ENCODE measurements at places on chromosomes 2 and 18.

DNA sequence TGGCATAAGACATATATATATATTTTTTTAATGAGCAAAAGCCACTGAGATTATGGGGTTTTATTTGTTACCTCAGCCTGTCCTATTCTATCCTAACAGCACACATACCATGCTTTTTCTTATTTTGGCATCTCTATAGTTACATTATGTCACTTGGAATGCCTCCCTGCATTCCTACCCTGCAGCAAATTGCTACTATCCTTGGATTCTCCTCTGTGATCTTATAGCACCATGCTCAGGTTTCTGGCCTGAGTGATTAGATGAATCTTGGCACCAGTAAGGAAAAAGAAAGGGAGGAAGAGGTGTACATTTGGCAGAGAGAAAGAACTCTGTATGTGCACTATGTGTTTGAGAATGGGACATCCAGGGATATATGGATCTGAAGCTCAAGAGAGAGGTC is 86.3 kb upstream of the PELI1 start:
- no peak for DNase-seq

GRCh38 chr2:218679119-218679518 is 7.2 kb downstream of the STK36 start:
- DNase-seq: no peak

DNA sequence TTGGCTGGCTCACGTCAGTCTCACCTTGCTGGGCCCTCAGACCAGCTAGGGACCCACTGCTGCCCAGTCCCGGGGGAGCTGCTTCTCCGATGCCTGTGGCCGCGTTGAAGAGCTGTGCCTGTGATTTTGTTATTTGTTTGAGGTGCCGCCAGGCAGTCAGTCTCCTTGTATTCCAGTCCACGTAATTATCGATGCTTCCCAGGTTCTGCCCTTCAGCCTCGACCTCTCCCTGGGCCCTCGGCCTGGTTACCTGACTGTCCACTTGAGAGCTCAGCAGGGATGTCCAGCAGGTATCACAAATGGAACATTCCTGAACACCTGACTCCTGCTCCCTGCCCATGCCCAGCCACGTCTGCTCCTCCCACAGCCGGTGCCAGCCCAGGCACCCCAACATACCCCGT is 195.9 kb upstream of the HS6ST1 start:
- DNase-seq: no peak

GRCh38 chr2:162732946-162733698 is 105.4 kb downstream of the KCNH7 start:
- DNase-seq: no peak

DNA sequence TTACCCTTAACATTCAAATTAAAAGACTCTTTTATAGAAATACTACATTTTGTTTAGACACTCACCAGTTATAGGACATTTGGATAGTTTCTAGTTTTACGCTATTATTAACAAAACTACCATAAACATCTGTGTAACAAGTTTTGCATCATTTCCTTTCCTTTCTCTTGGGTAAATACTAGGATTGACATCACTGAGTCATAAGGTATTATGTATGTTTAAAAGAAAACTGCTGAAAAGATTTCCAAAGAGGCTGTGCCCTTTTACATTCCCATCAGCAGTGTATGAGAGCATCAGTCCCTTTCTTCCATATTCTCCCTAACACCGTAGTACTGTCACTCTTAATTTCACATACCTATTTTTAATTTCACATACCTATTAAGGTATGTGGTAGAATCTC is 130.6 kb downstream of the USP34 start:
- no peak for DNase-seq

All from H7 (cell line).